GDM1 (cell line): ENCODE measurements at places on chromosomes 4 and X.

DNA sequence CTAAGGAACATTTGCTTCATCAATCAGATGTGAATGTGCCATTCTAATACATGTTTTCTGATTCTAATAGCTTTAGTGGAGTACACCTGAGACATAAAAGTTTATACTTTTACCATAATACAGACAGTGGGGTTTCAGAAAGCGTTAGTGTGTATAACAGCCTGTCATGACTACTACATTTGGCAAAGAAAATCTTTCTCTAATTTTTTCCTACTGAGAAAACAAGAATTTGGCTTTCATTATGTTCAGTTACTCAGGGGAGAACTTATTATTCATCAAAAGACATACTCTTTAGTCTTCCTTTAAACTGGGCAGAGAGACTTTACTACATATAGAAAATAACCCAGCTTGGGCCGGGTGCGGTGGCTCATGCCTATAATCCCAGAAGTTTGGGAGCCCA is 104.9 kb downstream of the PCDH18 start:
- no peak for DNase-seq

DNA sequence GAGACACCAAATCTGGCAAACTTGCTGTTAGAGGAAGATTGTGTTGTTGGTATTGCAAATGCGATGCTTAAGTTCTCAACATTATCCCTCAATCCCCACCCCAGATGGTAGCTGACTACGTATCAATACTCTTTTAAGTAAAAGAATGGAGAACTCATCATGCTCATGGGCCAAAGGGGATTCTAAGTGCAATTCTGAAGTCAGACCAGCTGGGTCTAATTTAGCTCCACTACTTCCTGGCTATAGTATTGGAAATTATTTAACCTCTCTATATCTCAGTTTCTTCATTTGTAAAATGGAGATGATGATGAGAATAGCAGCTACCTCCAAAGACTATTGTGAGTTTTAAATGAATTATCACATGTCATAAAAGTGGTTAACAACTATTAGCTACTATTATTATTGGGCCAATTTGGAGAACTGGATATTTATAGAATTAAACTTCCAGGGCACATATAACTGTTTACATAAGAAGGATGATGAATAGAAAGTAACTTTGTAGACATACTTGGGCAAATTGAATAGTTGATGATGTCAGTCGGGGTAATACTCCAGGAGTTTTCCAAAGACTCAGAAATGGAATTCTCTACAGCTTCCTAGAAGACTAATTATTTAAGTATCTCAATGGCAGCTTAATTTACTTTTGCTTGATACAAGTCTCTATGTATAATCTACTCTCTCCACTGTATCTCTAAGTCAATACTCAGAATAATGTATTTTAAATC is 5.0 kb upstream of the SLAIN2 start:
- DNase-seq: no peak

- DNase-seq: no peak
Observed at GRCh38 chr4:7820031-7820818, 119.4 kb downstream of the AFAP1 start.

DNA sequence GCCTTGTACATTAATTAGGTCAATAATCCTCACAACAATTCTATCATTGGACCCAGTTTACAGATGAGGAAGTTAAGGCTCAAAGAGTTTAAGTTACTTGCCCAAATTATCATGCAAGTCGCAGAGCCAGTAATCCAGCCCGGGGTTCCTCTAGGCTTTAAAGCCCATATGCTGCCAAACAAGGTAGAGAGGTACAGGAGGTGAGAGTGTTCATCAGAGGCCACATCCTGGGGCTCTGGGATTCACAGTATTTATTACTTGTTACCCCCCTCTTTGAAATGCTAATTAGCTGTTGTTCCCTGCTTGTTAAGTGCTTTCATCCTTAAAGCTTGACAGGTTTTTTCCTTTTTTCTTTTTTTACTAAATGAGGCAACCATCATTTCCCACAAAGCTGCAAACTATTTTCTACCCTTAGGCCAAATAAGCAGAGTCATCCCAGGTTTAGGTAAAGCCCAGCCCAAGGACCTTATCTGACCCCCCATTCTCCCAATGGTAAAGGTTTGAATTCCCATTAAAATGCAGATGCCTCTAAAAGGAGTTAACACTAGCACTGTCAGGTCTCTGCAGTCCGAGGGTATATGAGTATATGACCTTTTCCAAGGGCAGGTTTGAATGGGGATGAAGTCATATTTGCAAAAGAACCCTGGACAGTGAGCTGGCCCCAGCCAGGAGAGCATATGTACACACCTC is 150.3 kb downstream of the SOX3 start:
- no peak for DNase-seq

GRCh38 chr4:47840291-47840690 is 2.4 kb upstream of the CORIN start:
- no peak for DNase-seq

- DNase-seq: no peak
Observed at GRCh38 chr4:7429601-7430078, 5.1 kb downstream of the PSAPL1 start.

DNA sequence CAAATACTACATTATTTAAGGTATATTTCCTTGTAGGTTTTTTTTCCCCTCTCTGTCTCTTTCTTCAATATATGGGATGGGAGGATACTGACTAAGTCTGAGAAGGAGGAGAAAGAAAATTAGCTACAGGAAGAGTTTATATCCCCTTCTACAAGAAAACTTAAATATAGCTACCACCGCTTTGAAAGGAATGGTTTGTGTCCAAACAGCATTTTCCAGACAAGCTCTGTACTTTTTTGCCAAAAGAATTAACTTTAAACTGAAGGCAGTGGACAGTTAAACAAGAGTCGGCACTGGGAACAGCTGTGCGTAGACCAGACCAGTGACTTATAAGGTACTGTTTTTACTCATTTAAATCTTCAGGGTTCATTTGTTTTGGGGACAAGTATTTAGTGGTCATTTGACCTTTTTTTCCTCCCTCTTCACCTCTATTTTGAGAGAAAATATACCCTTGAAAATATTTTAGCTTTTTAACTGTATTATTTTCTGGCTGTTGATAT is 303.7 kb downstream of the ARHGAP24 start:
- no peak for DNase-seq

- no peak for DNase-seq
Observed at GRCh38 chr4:184237612-184238011, 19.9 kb upstream of the ENPP6 start.

DNA sequence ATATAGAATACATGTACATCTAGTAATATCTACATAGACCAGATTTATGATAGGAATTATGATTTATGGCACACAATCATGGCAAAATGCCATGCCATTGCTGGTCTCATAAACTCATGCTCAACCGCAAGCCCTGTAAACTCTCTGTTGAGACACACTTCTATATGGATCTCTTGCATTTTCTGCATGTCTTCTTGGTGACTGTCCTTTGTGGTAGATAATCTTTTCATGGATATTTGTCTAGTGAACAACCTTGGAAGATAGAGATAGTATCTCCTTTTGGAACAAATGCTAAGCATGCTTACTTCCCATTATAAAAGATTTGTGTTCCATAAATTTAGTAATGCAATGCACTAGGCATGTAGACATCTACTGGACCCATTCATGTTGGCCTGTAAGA is 328.0 kb downstream of the NAF1 start:
- no peak for DNase-seq

DNA sequence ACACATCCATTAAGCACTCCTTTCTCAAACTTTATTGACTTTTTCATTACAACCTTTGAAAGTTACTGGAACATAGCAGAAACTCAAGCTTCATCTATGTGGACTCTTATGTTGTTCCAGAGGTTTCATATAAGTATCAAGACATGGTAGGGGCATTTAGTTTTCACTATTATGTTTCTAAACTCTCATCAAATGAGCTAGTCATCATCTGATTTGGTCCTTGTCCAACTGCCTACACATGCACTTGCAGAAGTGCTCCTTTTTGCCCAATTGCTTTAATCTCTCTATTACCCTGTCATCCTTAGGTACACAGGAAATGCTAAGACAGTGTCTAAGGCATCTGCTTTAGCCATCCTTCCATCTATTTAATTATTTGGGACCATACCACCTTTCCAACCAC is 42.2 kb upstream of the EPGN start:
- DNase-seq: no peak

- no peak for DNase-seq
Observed at GRCh38 chr4:138898282-138898681, 117.3 kb upstream of the NOCT start.

GRCh38 chr4:1364217-1364616 is 17.2 kb downstream of the UVSSA start:
- no peak for DNase-seq

- no peak for DNase-seq
Observed at GRCh38 chr4:172818901-172819300, 349.7 kb upstream of the GALNT7 start.

GRCh38 chr4:159652871-159653270 is 550.0 kb downstream of the RAPGEF2 start:
- DNase-seq: no peak

- DNase-seq: no peak
Observed at GRCh38 chrX:72475952-72476668, 96.5 kb downstream of the HDAC8 start.

DNA sequence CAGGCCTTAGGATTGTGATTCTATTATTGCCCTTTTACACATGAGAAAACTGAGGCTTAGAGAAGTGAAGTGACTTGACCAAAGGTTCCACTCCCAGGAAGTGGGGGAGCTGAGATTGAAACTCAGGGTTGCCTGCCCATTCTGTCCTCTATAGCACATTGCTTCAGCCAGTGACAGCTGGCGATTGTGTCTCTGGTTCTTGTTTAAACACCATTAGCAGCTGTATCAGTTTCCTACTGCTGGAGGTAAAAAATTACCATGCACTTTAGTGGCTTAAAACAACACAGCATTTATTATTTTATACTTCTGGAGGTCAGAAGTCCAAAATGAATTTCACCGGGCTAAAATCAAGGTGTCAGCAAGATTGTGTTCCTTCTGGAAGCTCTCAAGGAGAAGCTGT is 205.8 kb upstream of the MAMLD1 start:
- no peak for DNase-seq

- DNase-seq: no peak
Observed at GRCh38 chrX:130772105-130772775, 130.8 kb downstream of the ENOX2 start.

DNA sequence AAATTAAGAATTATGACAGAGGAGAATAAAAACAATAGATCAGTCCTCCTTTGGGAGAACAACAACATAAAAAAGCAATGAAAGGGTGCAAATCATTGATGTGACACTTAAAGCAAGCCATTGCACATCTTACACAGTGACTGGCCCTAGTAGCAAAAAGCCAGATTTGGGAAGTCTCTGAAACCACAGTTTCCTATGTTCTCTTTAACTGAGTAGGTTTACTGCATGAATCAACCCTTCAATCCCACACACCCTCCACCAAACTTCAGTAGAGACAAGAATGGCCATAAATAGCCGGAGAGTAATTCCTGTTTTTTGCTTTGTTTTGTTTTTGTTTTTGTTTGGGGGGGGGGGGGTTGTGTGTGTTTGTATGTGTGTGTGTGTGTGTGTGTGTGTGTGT is 180.8 kb downstream of the VEGFC start:
- no peak for DNase-seq

- no peak for DNase-seq
Observed at GRCh38 chr4:81207828-81208227, 7.2 kb downstream of the PRKG2 start.

DNA sequence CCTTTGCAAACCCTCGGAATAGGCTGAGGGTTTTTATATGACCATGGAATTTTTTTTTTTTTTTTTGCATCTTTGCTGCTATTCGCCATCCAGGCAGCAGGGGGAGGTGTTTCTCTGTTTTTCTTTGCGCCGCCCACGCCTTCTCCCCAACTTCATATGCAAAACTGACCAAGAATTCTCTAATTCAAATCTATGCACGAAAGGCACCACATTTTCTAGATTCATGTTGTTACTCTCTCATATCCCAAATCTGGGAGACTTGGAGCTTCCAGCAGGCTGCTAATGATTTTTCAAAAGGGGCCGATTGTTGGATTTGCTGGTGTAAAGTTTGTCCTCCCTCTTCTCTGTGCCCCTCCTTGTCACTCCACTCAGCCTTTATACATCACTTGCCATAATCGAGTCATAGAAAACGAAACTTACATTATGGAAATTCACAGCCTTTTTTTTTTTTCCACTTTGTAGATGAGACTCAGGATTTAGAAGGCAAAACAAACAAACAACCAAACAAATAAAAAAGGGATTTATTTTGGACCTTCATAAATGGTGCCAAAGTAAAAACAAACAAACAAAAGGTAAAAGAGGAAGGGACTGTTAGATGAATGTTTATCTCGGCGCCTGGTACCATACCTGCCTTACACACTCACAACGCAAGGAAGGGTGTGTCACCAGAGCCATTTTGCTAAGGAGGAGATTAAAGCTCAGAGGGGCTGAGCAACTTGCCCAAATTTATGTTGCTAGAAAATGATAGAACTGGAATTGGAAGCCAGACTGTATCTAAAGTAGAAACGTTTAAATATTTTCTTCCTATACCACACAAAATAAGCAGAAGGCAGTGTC is 29.3 kb upstream of the BOD1L1 start:
- DNase-seq: peak; percentile 13

- DNase-seq: no peak
Observed at GRCh38 chrX:138775517-138775916, 64.0 kb upstream of the FGF13 start.

DNA sequence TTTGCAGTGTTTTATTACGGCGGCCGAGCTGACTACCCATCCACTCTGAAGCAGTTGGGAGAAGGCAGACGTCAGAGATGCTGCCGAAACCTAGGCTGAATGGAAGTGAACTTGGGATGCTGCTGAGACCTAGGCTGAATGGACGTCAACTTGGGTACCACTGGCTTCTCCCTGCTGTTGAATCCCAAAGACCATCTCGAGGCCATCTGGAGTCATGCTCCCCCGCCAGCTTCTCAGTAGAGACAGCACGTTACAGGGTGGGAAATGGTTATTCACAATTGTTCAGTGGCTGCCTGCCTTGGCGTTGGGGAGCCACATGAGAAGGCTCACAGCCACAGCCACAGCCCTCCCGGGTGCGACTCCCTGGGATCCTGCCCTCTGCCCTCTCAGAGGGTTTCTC is 40.9 kb downstream of the P2RY8 start:
- no peak for DNase-seq

GRCh38 chrX:43564953-43565352 is 91.1 kb upstream of the MAOA start:
- DNase-seq: no peak

- no peak for DNase-seq
Observed at GRCh38 chrX:20529301-20529700, 262.6 kb upstream of the RPS6KA3 start.

- no peak for DNase-seq
Observed at GRCh38 chr4:36392916-36393315, 111.5 kb downstream of the DTHD1 start.

- no peak for DNase-seq
Observed at GRCh38 chrX:42809569-42809968, 31.6 kb upstream of the PPP1R2C start.
